ENCODE measurements at places on chromosomes 4 and X.

GRCh38 chr4:114875630-114876029, 237.8 kb downstream of the NDST4 start:
- no peak for DNase-seq

DNA sequence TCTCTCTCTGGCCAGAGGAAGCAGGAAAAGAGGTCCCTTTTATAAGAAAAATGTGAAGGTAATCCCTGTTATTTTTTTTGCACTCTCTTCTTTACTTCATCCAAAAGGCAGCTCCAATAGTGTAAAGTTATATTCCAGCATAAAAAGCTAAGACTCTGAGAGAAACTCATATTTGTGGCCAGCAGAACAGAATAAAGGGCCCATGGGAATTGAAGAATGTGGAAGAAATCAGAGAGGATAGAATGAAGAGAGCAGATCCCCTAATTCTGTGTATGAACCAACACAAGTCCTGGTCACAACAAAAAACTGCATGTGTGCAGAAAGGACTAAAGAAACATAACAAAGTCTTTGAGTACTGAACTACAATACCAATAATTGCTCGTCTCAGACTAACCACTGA, 22.3 kb downstream of the RPS6KA6 start:
- DNase-seq = no peak

DNA sequence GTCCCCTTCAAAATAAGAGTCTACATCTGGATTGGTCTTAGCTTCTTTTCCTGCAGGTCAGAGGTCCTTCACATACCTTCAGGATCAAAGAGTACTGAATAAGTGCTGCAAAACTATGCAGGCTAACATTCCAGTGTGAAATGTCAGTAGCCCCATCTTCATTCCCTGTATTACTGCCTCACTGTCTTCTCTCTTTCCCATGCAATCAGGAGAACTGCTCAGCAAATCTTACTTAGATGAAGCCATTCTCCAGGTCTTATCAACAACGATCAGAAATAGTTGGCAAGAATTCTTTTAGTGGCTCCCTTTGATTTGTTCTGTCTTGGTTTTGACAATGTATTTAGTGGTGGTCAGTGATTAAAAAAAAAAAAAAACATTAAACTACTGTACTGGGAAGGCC, 26.0 kb upstream of the IQCM start:
- no peak for DNase-seq

- DNase-seq = no peak
Observed at GRCh38 chr4:150117094-150117493, 38.8 kb downstream of the DCLK2 start.

GRCh38 chr4:11624370-11624769, 195.7 kb upstream of the HS3ST1 start:
- no peak for DNase-seq

GRCh38 chr4:174753021-174753420, 76.0 kb downstream of the GLRA3 start:
- DNase-seq = no peak

DNA sequence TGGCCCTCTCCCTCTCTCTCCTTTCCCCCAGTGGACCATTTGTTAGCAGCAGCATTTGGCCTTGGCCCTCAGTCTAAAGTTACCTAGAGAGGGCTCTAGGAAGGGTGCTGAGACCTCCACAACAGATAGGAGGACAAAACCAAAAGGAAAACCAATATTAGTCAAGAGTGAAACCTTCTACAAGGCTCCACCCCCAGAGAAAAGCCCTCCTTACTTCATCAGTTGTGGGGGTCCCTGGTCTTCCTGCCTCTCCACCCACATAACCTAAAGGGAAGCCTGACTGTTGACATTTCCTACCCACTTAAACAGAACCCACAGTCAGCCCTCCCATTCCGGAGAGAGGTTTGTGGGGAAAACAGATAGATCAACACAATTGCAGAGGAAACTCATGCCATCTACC, 4.7 kb upstream of the CD40LG start:
- no peak for DNase-seq
